Activated T-helper 1 cell treated with anti-CD3 and anti-CD28 coated beads, Interleukin-2, amount 50 U/mL, for 16 hours (primary cell): ENCODE measurements at places on chromosomes 4 and X.

DNA sequence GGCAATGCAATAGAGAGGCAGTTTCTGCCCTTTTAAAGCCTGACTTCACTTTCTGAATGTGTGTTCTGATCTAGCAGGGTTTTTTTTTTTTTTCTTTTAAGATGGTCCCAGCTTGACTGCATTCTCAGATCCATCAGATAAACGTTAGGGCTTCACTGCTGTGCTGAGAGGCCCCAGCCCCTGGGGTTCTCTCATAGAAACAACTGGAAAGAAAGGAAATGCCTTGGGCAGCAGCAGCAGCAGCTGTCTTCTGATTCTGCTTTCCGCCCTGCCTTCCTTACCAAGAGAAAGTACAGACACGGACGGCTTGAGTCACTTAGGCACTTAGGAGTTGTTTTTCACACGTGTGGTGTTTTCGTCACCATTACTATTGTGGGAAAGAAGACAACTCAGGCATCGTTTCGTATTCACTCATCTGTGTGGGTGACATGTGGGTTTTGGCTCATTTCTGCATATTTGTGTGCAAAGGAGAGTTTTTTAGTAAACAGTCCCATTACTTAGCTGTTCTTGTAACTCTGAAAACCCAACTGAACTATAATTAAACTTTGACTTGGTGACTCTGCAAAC, 172.0 kb downstream of the PTTG2 start:
- DNase-seq = peak; percentile 51

DNA sequence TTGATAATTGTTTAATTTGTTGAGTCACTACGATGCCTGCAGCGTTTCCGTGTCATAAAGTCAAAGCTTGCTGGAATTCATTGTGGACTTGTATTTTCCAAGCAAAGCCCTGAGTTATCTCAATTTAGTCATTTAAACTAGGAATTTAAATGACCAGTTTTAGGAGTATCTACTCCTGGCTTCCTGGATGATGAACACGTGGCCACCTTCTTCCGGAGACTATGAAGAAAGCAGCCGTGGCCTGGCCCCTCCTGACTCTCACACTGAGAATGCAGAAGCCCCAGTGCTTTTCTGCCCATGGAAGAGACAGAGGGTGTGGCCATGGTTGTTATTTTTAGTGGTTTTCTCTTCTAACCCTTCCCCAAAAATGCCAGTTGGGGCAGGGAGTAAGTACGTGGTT, 250.7 kb upstream of the GATB start:
- DNase-seq = no peak

- no peak for DNase-seq
Measured at GRCh38 chr4:45971108-45971507, 152.7 kb downstream of the GABRG1 start.

DNA sequence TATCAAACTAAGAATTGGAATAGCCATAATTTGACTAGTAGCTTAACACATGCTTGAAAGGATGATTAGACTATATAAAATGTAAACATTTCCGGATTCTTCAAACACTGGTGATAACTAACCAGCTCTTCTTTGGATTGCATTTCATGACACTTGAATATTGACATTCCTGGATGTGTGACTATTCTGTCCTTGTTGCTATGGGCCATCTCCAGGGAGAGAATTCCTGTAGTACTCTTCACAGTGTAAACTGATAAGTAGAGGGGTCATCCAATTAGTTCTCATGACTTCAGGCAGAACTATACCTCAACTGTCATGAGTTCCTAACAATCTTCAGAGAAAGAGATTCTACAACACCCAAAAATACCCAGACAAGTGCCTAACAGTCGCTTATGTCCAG, 1026.7 kb upstream of the TENM3 start:
- DNase-seq = no peak

- DNase-seq = no peak
Measured at GRCh38 chr4:163866728-163867315, 372.3 kb downstream of the TMA16 start.

DNA sequence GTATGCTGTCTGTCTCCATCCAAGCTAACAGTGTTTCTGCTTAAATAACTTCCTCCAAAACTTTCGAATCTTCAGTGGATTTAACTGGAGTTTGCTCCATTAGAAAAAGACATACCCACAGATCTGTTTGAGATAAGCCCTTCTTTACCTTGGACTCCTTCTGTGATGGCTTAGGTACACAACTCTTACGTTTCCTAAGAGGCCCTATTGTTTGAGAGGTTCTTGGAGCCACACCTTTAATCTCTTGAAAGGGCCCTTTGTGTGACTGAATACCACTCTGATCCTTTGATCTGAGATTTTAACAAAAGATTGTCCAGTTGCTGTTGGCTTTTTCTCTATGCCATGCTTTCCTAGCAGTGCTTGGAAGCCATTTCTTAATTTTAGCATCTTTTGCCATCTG, 92.5 kb downstream of the AKAP4 start:
- DNase-seq = no peak

DNA sequence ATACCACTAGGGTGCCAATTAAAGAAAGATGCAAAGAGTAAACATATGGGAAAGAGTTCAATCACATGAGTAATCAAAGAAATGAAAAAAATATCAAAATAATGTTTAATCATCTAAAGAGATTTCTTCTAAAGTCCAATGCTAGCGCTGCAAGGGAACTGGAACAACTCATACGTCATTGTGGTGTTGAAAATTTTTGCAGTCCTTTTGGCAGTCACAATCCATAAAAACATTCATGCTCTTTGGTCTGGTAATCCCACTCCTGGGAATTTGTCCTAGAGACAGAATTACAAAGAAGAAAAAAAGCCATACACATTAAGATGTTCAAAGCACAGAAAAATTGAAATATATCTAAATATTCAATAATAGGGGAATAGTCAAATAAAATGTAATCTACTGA, 4.6 kb downstream of the P2RY4 start:
- no peak for DNase-seq

DNA sequence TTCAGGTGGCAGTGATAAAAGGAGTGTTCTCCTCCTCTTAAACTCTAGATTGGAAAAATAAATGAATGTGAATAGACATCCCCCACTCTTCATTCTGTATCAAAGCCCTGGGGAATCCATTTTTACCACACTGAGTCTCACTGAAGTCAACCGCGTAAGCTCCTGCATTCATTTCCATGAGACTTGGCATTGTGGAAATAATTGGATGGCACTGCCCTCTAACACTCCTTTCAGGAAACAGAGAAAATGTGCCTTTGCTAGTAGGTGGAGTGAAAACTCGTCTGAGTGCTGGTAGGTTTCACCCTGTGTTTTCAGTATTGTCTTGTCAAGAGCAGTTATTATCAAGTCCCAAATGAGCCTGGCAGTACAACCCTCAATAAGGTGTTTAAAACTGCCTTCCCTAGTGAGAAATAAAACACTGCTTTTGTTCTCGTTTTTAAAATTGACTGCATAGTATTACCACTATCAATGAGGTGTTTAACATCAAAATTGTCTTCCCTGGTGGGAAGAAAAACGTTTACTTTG, 9.7 kb upstream of the CDKN2AIP start:
- DNase-seq = no peak

DNA sequence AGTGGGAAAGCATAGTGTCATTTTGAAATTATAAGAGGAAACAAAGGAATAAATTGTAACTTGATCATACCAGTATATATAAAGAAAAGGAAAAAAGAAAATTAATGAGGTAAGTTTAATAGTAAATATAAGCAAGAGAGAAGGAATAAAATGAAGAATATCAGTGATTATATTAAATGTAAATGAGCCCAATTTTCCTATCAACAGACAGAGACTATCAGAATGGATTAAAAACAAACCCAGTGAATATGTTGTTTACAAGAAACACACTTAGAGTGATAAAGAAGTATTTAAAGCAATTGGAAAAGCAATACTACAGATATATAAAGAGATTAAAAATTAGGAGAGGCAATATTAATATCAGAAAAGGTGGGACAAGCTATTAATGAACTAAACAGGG, 28.8 kb upstream of the RHOH start:
- no peak for DNase-seq

DNA sequence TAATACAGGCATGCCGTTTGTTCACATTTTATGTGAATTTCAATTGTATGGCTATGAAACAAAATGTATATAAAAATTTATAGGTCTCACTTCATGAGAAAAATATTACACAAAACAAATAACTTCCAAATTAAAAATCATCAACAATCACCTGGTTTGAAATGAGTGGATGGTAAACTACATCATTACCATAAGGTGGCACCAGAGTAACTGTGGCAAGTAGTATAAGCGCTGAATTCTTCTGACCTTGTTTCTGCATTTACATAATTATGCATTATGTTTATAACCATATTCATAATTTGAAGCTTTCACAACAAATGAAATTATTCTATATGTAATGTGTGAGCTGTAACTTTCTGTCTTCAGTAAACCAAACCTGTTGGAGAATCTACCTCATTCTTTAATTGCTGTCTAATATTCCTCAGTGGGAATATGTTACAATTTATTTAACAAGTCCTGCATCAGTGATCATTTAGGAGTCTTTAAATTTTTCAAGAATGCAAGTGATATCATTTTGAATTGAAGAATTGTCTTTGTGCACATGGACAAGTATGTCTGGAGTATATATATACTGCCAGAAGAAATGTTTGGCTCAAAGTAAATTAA, 55.2 kb downstream of the MMRN1 start:
- DNase-seq = no peak
